ENCODE measurements at places on chromosomes 4 and X.

GRCh38 chr4:91099666-91100065 lies 972.5 kb downstream of the CCSER1 start:
- DNase-seq, result no peak

- DNase-seq, result no peak
Measured at GRCh38 chr4:154485127-154485773, 6.3 kb downstream of the DCHS2 start.

DNA sequence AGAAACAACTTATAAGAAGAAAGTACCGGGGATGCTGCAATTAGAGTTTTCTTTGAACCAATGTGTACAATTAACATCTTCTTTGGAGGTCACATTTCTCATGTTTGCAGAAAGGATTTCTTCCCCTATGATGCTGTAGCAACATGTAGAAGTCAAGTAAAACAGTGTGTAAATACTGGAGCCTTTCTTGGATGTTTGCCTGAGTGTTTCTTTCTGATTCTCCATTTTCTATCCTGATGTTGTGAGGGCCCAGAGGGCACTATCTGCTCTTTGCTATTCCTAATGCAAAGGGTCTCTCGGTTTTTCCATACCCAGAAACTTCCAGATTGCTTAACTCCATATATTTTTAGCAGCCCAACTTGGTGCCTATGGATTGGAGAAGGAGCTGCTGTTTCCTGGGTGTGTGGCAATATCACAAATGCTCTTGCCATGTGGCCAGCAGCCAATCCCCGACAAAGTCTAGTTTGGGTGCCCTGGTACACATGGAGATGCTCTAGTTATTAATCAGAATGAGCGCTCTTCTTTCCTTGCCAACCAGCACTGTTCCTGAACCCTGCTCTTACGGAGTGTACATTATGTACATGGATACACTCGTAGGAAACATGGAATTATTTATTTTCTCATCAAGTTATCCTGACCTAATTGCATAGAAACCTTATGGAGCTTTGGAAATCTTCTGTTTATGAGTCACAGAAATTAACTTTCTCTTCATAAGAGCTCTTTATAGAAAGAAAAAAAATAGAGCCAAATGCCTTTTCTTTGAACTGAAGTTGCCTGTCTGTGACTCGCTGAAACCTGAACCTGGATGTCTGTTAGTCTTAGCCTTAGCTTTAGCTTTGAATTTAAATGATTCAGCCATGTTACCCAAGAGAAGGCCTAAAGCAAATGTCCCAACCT lies 67.0 kb upstream of the GPC4 start:
- no peak for DNase-seq

DNA sequence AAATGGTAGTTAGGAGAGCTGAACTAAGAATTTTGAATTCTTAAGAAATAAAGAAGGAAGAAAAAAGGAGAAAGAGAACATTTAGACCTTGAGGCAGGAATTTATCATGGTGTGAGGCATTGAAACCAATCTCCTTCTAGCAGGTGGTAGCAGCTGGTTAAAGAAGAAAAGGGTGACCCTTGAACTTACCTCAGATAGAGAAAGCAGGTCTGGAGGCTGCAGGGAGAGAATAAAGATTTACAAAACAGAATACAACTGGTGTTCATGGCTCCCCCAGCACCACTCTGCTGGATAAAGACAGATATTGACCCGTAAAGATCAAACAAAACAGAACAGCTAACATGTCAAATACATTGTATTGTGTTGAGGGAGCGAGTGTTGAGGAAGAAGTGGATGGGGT lies 56.0 kb downstream of the NCAPG start:
- DNase-seq, result no peak

DNA sequence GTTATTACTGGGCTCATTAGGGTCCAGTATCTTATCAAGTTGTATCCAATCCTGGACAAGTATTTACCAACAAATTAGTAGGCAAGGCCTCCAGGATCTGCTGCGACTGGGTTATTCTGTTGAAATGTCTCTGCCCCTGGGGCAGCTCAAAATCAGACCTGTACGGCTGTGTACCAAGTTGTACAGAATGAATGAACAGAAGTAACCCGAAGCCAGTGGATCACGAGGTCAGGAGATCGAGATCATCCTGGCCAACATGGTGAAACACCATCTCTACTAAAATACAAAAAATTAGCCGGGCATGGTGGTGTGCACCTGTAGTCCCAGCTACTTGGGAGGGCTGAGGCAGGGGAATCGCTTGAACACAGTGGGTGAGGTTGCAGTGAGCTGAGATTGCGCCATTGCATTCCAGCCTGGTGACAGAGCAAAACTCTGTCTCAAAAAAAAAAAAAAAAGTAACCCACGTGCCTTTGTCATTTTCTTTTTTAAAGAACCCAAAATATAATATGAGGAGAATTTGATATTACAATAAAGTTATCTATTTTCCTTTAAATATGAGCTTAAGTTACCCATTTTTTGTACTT lies 127.3 kb downstream of the CBR4 start:
- DNase-seq, result no peak

- peak; percentile 82 for DNase-seq
Measured at GRCh38 chr4:1010395-1011021, 918 bp upstream of the FGFRL1 start.

DNA sequence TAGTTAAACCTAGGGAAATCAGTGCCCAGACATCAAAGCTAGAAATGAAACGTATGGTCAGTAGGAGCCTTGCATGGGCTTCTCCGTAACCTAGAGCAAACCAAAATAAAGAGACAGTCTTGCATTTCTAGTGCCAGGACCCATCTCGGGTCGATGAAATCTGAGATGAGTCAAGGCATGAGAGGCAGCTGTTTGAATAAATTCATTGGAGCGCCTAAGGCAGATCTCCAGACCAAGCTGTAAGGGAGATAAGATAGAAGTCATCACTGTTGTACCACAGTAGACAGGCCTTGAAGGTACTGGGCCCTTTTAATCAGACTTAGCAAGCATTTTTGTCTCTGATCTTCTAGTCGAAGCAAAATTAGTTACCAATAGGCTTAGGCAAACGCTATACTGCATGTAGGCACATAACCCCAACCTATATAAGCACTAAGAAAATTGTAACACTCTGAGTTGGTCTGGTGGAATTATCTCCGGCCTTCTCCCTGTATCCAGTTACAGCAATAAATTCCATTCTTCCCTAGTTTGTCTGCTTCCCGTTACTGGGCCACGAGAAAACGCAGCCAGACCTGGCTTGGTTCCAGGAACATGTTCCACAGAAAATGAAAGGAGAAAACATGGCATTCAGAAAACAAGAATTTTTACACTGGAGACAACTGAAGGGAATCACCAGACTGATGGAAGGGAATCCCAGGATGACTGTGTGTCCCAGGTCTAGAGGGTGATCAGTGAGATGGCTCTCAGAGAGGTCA lies 21.1 kb upstream of the PAPSS1 start:
- no peak for DNase-seq

DNA sequence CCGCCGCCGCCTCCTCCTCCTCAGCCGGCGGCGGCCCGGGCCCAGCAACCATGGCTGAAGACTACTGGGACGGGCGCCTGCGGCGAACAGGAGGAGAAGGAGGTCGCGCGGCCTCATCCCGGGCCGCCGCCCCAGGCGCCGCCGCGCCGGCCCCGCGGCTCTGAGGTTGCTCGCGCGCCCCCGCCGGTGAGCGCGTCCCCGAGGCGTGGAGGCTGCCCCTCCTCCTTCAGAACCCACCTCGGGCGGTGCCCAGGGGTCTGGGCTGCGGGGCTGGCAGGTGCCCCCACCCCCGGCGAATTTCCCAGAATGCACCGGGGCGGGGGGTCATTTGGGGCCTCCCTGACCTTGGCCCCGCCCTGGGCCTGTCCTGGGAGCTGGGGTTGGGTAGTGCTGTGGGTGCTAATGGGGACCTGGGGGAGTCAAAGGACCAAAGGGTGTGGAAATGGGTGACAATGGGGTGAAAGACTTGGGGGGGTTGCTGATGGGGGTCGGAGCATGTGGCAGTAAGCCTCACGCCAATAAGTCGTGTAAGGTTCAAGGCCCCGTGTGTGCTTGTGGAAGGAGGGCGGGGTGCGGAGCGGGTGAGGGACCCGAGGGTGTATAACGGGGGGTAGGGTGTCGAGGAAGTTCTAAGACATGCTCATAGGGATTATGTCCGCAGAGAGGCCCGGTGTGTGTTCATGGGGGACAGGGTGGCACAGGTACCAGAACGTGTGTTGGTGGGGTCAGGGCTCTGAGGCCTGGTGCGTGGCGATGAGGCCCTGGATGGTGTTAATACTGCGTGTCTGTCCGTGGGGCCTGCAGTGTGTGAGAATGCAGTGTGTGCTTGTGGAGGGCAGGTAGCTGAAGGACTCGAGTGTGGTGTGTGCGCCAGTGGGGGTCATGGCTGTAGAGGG lies 687 bp downstream of the CDK16 start:
- peak; percentile 61 for DNase-seq

- peak; percentile 1 for DNase-seq
Measured at GRCh38 chrX:110796407-110796697, 735 bp upstream of the CHRDL1 start.

DNA sequence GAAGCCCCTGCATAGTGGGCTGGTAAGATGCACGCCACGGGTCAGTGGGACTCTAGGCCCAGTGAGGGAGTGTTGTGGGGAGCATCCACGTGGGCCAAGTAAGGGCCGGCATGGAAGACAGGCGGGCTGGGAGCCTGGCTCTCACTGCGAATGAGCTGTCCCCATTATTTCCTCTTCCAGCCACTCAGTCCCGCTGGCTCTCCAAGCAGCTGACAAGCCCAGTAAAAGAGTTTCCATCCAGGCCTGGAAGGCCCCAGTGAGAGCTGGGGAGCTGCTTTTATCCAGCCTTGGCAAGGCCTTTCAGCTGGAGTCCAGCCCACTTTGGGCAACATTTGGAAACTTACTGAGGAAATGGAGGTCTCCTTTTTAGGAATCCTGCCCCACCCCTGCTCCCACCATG lies 24.9 kb downstream of the APLN start:
- no peak for DNase-seq

GRCh38 chr4:156251373-156252065 lies 297.9 kb upstream of the CTSO start:
- no peak for DNase-seq

- no peak for DNase-seq
Measured at GRCh38 chr4:184255871-184256642, 38.4 kb upstream of the ENPP6 start.

- DNase-seq, result no peak
Measured at GRCh38 chr4:56937262-56937661, 29.6 kb downstream of the REST start.

DNA sequence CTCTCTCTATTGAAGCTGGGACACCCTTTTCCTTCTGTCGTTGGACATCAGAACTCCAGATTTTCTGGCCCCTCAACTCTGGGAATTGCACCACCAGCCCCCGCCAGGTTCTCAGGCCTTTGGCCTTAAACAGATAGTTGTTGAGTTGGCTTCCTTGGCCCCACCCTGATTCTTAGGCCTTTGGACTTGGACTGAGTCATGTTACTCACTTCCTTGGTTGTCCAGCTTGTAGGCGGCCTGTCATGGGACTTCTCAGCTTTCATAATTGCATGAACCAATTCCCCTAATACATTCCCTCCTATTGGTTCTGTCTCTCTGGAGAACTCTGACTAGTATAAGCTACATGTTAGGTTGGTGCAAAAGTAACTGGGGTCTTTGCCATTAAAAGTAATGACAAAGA lies 195.7 kb downstream of the GPAT3 start:
- no peak for DNase-seq
